NCI-H446 treated with DMSO at 0.1 percent for 48 hours (cell line): ENCODE measurements at places on chromosomes 12 and 14.

- peak; percentile 23 for DNase-seq
These were observed 144.2 kb downstream of the PLEKHA5 start for GRCh38 chr12:19273482-19274330.

DNA sequence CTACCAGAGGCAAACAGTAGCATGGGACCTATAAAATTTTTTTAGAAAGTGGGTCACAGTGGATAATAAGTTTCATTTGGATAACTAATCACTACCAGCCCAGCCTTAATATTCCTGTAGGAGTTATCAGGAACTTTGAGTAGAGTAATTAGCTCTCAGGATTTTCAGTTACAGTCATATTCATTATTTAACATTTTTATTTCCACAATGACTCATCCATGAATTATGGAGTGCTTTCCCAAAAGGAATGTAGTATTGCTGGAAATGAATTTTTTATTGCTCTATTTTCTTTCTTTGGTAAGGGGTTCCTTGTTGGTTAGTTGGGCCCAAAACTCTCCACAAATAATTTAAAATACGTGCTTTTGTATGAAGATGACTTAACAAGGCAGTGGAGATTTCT, 53.7 kb downstream of the ERC1 start:
- DNase-seq = no peak

- DNase-seq = no peak
These were observed 1145.7 kb downstream of the VRK1 start for GRCh38 chr14:97942921-97943320.

- no peak for DNase-seq
These were observed 24.4 kb upstream of the RBM19 start for GRCh38 chr12:113990250-113991223.

- DNase-seq = no peak
These were observed at the start of gene GNB3 for GRCh38 chr12:6840761-6841515. Gene GNB3, plus strand, starts transcription at chr12:6840925. Its CDS starts 363 bp downstream, at chr12:6841288.
